ENCODE measurements at places on chromosomes 1 and 21.

DNA sequence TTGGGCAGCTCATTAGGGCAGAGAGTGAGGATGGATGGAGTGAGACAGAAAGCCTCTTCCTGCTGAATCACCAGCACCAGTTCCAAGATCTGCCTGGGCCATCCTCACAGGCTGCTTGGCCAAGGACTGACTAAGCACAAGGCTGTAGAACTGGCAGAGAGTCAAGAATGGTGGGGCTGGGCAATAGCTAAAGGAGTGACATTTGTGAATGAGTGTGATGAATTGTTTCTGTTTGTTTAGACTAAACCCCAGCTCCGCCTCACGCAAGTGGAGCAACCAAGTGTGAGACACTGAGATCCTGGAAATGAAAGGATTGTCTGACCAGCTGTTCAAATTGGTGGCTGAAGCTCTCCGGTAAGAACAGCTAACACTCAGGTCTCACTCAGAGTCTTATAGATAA is 38.6 kb downstream of the BRINP2 start:
- no peak for DNase-seq

- DNase-seq = no peak
Measured at GRCh38 chr1:64072089-64072793, 131.2 kb upstream of the UBE2U start.

DNA sequence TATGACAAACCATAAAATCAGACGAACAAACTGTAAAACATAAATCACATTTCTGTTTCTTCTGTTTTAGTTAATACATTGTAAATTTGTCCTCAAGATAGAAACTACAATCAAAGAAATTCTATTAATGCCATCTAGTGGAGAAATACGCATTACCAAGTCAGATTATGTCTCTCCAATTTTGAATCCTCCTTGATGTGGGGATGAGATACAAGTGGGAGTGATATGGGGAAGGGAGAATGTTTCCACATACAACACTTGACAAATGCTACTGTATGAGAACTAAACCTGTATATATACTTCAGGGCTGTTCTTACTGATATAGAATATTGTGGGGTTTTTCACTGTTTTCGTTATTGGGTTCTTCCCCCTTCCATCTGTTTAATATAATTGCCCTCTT is 2.6 kb downstream of the HFM1 start:
- DNase-seq = no peak

DNA sequence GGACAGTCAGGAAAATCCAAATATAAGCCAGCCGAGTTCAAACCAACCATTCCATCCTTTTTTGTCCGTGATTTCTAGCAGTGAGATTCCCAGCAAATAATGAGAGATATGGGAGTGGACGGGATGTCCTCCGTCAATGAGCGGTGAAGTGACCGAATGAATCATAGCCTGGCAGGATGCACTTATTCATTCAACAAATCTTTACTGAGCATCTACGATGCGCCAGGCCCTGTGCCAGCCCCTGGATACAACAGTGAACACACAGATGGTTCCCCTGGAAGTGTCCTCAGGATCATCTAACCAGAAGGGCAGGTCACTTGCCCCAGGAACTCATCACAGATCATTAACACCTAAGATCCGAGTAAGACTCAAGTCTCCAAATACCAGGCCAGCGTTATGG is 8.2 kb upstream of the PLEKHA6 start:
- no peak for DNase-seq

GRCh38 chr1:205961991-205962820 is 18.9 kb upstream of the SLC26A9 start:
- DNase-seq = no peak

DNA sequence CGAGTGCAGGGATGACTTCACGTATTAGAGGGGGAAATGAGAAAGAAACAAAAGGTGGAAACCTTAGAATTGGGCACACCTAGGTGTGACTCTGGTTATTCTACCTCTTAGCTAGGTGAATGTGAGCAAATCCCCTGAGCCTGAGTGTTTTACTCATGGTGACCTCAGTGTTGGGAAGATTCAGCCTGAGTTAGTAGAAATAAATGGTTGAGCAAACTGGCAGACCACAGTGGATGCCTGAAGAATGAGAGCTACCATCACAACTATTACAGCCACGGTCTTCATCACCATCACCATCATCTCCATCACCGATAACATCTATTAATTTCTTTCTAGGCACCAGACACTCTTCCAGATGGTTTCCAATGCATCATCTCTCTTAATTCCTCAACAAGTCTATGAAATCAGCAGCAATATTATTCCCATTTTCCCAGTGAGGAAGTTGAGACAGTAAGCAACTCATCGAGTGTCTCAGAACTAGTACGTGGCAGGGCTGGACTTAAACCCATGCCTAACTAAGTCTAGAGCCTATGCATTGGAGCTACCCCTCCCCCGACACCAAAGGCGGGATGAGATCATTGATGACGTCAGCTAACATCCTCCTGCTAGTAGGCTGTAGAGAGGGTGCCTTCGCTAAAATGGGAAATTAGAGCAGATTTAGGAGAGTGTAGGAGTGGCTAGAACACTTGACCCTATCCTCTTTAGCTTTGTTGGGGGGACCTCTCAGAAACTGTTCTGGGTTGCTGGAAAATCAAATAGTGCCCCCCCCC is 7.9 kb upstream of the KAZN start:
- no peak for DNase-seq

Data from stimulated activated CD4-positive, alpha-beta T cell treated with anti-CD3 and anti-CD28 coated beads, Interleukin-15, amount 100 ng/mL, for 1 hour (primary cell).